ENCODE measurements at places on chromosomes 7 and 10.

- DNase-seq = no peak
These were observed 230.7 kb downstream of the VTI1A start for GRCh38 chr10:112677689-112678088.

DNA sequence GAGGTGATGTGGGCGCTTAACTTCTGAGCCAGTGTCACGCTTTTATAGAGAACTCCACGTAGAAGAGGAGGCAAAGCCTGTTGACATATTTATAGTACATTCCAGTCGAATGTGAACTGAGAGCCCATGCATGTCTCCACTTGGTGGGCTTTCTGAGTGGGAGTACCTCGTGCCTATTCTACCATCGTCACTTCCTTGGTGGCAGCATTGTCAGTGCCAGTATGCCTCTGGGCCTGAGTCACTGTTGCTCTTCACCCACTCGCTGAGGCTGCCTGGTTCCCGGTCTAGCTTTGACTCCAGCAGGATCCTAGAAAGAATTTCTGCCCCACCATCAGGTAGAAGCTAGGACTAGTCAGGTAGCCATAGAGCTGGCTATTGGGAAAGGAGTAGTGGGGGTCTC, 30.0 kb upstream of the CDH23 start:
- DNase-seq = no peak

- no peak for DNase-seq
These were observed 613 bp downstream of the USP6NL start for GRCh38 chr10:11610826-11611247.

GRCh38 chr7:90791596-90791995, 195.5 kb downstream of the CDK14 start:
- DNase-seq = no peak

DNA sequence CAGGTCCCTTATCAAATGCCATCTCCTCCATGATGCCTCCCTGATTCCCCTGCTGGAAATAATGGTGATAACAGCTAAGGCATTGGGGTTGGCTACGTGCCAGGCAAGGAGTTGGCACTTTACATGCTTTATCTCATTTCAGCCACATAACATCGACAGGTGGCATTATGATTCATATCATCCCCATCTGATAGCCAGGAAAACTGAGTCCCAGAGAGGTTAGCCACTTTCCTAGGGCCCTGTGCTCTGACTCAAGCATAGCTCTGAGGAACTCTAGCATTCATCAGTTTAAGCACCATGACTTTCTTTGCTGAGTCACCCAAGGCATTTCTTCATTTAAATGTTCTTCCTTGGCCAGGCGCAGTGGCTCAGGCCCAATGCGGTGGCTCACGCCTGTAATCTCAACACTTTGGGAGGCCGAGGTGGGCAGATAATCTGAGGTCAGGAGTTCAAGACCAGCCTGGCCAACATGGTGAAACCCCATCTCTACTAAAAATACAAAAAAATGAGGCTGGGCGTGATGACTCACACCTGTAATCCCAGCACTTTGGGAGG, 6.6 kb downstream of the LEP start:
- no peak for DNase-seq

DNA sequence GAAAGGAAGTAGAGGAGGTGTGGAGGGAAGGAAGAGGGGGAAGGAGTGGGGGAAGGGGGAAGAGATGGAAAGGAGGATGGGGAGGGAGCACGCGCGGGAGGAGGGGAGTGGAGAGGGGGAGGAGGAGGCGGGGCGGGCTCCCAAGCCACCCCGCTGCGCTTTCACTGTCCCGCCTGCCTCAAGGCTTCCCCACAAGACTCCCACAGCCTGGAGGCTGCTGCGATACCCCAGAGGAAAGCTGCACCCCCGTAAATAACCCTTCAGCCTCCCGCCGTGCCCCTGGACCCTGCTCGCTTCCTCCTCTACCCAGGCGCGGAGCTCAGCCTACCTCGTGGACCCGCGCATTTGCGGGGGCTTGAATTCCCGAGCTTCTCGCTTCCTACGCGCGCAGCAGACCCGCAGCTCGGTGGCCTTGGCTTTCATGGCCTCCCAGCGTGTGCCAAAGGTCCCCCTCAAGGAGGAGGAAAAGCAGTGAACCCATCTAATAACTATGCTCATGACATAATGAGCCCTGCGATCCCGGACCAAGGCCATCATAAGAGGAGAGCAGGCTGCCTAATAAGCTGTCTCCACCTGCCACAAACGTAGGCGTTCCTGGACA, at the start of gene C10orf67:
Gene C10orf67, minus strand, starts transcription at position 557 of the 601 bp plus-strand sequence. Its CDS starts 23 bp downstream, at position 534.
- DNase-seq = no peak

DNA sequence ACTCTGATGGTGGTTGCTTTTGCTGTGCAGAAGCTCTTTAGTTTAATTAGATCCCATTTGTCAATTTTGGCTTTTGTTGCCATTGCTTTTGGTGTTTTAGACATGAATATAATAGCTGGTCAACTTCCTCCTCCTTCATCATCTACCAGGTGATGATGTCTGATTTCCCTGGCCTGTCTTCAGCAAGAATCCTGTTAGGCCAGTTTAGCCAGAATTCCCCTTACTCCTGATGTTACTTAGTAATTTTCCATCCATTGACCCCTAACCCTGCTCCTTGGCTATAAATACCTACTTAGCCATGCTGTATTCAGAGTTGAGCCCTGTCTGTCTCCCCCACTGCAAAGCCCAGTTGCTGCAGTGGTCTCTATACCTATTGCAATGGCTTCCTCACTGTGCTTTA, 91.4 kb downstream of the ZNF777 start:
- no peak for DNase-seq

GRCh38 chr7:45220846-45221618, 63.4 kb downstream of the RAMP3 start:
- no peak for DNase-seq

GRCh38 chr10:50385624-50386023, 134.3 kb upstream of the ASAH2 start:
- no peak for DNase-seq

GRCh38 chr7:101940830-101941229, 123.4 kb downstream of the CUX1 start:
- DNase-seq = no peak

- no peak for DNase-seq
These were observed 53.5 kb upstream of the FRMD4A start for GRCh38 chr10:14384116-14384730.

GRCh38 chr7:138245682-138246081, 169.4 kb downstream of the AKR1D1 start:
- DNase-seq = no peak

GRCh38 chr10:17683541-17683940, 39.6 kb downstream of the STAM start:
- DNase-seq = no peak

DNA sequence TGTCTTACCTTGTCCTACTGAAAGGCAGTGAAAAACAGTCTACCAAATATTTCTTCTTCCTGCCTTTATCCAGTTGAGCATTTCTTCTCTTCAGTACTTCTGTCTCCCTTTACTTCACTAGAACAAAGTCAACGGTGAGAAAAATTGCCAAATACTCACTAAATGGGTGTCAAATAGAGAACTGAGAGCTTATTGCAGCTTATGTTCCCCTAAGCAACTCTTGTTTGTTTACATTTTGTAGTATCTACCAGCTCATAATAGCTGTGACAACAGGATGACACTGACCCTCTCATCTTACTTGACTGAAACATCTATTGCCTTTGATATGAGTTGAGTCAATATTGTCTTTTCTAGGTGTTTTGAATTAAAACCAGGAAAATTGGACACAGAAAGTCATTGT, 327.9 kb upstream of the SORCS1 start:
- DNase-seq = no peak

DNA sequence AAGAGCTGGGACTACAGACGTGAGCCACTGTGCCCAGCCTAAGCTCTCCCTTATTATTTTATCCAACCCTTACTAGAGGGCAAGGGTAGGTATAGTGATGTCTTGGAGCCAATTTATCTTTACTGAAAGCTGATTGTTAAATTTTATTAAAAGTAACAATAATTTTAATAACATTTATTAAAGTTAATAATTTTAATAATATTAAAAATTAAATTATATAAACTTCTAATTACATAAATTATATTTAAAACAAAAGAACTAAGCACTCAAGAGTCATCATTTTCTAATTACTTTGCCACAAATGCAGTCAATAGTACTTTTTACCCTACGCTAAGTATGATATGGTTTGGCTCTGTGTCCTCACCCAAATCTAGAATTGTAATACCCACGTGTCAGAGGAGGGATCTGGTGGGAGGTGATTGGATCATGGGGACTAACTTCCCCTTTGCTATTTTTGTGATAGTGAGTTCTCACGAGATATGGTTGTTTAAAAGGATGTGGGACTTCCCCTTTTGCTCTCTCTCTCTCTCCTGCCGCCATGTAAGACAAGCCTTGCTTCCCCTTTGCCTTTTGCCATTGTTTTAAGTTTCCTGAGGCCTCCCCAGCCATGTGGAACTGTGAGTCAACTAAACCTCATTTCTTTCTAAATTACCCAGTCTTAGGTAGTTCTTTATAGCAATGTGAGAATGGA, 58.4 kb upstream of the ETV1 start:
- no peak for DNase-seq

DNA sequence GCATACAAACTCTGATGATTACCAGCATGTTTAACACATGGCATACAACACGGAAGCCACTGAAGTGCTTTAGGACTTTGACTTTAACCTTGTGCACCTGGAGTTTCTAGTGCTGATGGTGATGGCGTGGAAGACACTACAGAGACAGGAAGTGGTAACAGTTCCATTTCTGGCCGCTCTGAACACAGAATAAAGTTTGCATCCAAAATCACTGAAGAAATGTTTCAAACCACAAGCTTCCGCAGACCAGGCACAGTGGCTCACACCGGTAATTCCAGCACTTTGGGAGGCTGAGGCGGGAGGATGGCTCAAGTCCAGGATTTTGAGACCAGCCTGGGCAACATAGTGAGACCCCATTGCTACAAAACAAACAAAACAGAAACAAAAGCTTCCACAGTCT, 40.3 kb upstream of the TNPO3 start:
- DNase-seq = no peak

All from C1 segment of cervical spinal cord (tissue), 14 donors.